ENCODE measurements at places on chromosomes 5 and 9. TPM values are rescaled to one million over a fixed set of nuclear protein-coding genes. Genes with fewer than 3 reads are reported as not detected.

GRCh38 chr9:35333551-35333950 is 156.4 kb upstream of the RUSC2 start:
- no peaks in the 10 kb centered on the region for H3K4me1 ChIP-seq
- no peak for DNase-seq
- H3K4me3 ChIP-seq: no peak overlapping the region
- H3K27me3 ChIP-seq: no peaks in the 10 kb centered on the region
- no peaks in the 10 kb centered on the region for H3K36me3 ChIP-seq

GRCh38 chr5:102762562-102763227 is 7.6 kb downstream of the PAM start:
- no peak overlapping the region for H3K4me3 ChIP-seq
- no peaks in the 10 kb centered on the region for H3K27me3 ChIP-seq
- no peak for DNase-seq
- H3K36me3 ChIP-seq: no peaks in the 10 kb centered on the region
- H3K4me1 ChIP-seq: no peaks in the 10 kb centered on the region

The CARTPT gene
- 0.67 TPM for total RNA-seq

- no peak for DNase-seq
- H3K27me3 ChIP-seq: no peaks in the 10 kb centered on the region
- H3K4me1 ChIP-seq: peaks cover 4% of the 10 kb centered on the region
Observed at GRCh38 chr5:39577529-39577928, 152.7 kb upstream of the DAB2 start.

The DCANP1 gene
- total RNA-seq: not detected

- H3K27me3 ChIP-seq: no peaks in the 10 kb centered on the region
- peak; percentile 53 for DNase-seq
- H3K4me1 ChIP-seq: peaks cover 7% of the 10 kb centered on the region
- H3K36me3 ChIP-seq: no peaks in the 10 kb centered on the region
Observed at GRCh38 chr5:159208514-159209437, 577 bp downstream of the RNF145 start.

GRCh38 chr5:106116682-106117081 is 1554.1 kb downstream of the EFNA5 start:
- no peak overlapping the region for H3K27ac ChIP-seq
- no peaks in the 10 kb centered on the region for H3K36me3 ChIP-seq
- no peak for DNase-seq
- H3K4me1 ChIP-seq: no peaks in the 10 kb centered on the region
- H3K27me3 ChIP-seq: no peaks in the 10 kb centered on the region
